ENCODE measurements at places on chromosomes 6 and 20. TPM values are rescaled to one million over a fixed set of nuclear protein-coding genes. Genes with fewer than 3 reads are reported as not detected.

Gene SH3BGRL2
- total RNA-seq: 15.5 TPM

Gene RBM24
- 133 TPM for total RNA-seq

Gene HECA
- total RNA-seq: 43.4 TPM

Gene RIMS4
- total RNA-seq: 0.47 TPM

Gene RMND1
- 12.5 TPM for total RNA-seq
